ENCODE measurements at places on chromosomes 12 and 14.
A peak's percentile ranks its signal among the peaks of the same experiment; 100 is the strongest.

- ATAC-seq, result no peak
Observed at GRCh38 chr14:65100922-65101541, 1.3 kb downstream of the MAX start.

DNA sequence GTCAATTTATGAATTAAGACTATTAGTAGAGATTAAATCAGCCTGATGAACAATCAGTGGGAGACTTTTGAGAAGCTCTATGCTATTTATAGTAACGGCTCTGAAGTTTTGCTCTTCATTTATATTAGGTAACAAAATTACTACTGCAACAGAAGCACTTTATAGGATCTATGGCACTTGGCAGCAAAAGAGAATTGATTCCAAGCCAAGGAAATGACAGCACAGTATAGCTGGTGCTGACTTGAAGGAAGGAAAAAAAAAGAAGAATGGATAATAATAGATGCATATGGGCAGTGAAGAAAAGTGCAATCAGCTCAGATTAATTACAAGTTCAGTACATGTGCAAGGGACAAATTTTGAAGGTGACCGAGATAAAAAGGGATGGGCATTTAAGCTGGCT, 228.2 kb upstream of the PPFIA2 start:
- no peak for ATAC-seq

DNA sequence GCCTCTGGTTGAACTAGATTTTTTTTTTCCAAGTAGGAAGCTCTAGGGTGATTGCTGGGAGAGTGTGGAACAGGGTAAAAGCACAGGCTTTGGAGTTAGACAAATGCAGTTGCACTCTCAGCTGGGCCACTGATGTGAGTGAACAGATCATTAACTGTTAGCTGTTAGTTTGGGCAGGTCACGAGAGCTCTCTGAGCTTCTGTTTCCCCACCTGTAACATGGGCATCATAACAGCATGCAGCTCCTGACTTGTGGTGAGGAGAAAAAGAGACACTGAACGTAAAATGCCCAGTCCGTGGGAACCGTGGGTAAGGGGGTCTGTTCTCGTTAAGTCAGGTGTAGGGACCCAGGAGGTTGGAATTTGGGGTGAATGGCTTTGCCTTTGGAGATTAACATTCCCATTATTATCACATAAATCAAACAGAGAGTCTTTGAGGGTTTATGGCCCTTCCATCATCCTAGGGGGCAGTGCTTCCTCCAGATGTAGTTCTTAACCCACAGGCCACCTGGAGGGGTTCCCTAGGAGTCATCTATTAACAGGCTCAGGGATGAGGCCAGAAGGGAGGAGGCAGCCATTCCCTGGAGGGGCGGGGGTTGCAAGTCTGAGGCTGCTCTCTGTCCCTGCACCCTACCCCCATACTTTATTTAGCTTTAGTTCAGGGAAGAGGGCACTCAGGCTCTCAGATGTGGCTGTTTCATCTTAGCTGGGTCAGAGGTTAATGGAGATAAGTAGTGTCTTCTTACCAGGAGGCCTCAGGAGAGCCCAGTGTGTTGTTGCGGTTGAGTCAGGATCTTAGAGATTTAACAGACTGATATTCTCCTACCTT, 135.2 kb downstream of the DACT1 start:
- ATAC-seq, result no peak

GRCh38 chr14:36931791-36932190, 240.6 kb downstream of the SLC25A21 start:
- ATAC-seq, result no peak

DNA sequence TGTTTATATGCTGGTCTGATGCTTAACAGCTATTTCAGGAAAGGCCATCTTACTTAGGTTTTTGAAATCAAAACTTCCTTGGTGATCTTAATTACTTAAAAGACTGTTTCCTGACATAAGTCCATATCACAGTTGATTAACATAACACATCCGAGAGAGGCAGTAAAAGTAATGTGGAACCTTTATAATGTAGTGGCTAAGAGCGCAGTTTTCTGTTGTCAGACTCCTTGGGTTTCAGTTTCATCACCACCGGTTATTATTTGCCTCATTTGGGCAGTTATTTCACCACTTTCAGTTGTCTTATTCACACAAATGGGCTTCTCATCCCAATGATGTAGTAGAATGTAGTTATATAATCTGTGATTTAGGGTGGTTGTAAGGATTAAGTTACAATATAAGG, 30.9 kb downstream of the TBC1D15 start:
- ATAC-seq, result no peak

GRCh38 chr12:91601054-91601453, 418.4 kb upstream of the DCN start:
- no peak for ATAC-seq

DNA sequence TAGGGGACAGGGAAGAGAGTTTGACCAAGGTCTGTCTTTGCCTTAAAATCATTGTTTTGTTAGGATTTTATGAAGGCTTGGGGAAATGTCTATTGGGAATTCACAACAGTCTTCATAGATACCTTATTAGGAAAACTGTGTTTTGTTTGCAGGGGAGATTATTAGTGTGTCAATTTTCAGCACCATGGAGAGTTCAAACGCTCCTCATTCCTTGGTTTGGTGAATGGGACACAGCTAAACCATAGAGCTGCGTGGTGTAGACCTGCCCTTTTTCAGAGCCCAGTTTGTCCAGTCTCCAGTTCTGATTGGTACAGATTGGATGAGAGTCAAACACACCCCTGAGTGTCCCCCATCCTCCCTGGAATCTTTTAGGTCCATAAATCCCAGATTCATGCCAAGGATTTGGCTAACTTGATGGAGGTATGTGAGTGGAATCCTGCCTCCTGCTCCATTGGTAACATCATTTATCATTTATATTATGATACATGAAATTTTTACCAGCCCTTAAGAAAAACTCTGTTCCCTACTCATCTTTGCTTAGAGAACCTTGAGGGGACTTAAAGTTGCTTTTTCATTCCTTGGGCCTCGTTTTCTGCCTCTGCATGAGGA, 12.0 kb downstream of the NGDN start:
- ATAC-seq, result no peak

GRCh38 chr12:130132831-130133511, 29.3 kb upstream of the FZD10 start:
- ATAC-seq, result peak; percentile 62

DNA sequence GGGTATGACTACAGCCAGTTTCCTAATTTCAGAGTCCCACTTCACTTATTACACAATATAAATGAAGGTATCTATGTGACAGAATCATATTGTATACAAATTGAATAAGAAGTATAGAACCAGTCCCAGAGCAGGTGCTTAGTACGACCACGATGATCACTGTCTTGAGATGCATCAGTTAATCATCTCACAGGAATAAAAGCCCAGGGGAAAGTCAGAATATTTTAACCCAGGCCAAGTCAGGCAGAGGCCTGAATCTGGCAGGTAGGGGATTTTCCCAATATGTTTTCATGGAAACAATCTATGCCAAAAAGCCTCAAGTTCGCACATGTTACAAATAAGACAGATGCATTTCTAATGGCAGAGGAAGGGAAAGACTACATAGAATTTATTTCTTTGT, 758.4 kb downstream of the BCL11B start:
- ATAC-seq, result no peak

DNA sequence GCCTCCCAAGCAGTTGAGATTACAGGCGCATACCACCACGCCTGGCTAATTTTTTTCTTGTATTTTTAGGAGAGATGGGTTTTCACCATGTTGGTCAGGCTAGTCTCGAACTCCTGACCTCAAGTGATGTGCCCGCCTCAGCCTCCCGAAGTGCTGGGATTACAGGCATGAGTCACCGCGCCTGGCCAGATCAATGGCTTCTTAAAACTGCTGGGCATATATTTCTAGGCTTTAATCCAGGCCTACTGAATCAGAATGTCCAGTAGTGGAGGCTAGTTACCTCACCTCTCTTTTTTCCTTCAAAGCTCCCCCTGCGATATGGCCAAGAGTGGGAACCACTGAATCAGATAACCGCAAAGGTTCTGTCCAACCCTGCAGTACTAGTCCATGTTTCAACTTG, 17.1 kb downstream of the POU6F1 start:
- no peak for ATAC-seq

DNA sequence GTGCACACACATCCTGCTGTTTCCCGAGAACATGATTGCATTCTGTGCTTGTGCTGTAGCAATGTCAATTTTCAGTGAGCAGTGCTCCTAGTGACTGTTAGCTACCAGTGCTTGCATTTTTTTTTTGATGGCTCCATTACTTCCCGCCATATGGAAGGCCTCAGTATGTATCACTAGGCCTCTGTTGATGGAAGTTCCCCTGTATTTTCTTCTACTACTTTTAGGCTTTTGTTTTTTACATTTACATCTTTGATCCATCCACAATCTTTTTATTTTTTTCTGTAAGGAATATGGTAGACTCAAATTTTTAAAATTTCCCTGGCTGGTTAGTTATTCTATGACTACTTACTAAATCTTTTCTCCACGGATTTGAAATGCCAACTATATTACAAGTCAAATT, 49.1 kb downstream of the ZNF664 start:
- no peak for ATAC-seq

DNA sequence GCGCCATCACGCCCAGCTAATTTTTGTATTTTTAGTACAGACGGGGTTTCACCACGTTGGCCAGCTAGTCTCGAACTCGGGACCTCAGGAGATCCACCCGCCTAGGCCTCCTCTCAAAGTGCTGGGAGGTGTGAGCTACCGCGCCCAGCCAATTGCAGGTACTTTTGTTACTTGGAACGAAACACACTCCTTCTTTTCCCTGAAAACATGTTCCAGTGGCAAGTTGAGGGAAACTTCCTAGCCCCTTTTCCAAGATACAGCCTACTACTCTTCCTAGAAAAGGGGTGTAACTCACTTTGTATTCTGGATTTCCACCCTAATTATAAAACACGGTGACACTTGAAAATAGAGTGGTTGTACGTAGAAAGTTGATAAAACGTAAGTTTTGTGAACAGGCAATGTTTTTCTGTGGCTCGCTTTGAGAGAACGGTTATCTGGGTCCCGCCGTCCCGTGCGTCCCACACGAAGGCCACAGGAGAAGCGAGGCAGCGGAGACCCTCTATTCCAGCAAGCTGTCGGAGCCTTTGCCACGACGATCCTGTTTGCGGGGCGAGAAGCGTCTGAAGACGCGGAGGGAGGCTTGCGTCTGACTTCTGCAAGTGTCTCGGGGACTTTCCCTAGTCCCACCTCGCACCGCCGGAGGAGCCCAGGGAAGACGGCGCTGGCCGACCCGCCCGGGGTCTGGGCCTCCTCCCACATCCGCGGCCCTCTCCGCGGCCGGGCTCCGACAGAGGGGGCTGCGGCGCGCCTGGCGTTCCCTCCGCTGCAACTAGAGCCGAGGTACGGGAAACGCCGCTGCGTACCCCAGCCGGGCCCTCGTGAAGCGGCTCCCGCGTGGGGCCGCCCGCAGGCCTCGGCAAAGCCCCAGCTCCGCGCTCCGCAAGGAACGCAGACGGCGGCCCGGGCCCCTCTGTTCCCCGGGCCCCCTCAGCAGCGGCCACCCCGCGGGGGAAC, 745 bp downstream of the CDCA4 start:
- ATAC-seq, result peak; percentile 3

DNA sequence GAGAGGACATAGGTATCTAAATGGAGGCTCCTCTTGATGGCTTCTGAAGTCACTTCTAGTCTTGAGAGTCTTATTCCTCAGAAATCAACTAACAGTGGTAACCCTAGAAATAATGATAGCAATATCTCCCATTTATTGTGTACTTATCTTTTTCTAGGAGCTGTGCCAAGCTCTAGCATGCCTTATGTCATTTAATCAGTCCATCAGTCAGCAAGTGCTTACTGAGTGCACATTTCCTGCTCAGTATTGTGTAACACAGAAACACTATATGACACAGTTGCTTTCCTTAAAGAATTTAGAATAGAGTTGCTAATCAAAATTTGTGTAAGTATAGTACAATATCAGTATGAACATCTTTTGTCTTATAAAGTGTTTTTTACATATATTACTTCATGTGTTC, 36.6 kb downstream of the KRT76 start:
- ATAC-seq, result peak; percentile 62

GRCh38 chr12:111686574-111687105, 787 bp downstream of the ACAD10 start:
- ATAC-seq, result no peak

GRCh38 chr12:54138219-54138618, 50.6 kb downstream of the SMUG1 start:
- ATAC-seq, result peak; percentile 17

DNA sequence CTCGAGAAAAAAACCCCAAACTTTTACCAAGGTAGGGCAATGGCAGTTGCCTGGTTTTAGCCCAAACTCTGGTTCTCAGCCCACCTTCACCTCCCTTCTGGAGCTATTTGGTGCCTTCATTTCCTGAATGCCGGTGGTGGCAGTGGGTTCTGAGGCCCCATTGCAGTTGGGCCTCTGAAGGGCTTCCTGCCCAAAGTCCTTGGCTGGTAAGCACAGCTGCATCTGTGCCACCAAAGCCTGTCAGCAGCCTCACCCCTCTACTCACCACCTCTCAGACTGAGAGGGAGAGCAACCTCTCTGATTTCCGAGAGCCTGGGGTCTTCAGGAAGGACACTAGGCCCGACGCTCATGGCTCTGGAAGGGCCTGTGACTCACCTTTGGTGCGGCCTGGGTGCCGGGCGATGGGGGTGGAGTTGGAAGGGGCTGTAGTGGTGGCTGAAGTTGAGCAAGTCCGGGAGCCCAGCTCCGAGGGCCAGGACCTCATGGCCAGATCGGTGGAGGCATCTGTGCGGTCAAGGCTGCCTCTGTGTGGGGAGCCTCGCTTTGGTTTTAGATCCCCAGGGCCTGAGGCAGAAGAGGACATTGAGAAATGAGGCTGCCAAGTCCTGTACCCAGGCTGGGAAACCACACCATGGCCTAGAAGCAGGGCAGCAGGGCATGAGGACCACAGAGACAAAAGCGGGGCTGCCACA, 38.6 kb upstream of the GPR68 start:
- no peak for ATAC-seq

GRCh38 chr12:113875691-113876090, 90.4 kb downstream of the RBM19 start:
- no peak for ATAC-seq

GRCh38 chr12:109763201-109763841, 49.7 kb downstream of the FAM222A start:
- peak; percentile 88 for ATAC-seq

DNA sequence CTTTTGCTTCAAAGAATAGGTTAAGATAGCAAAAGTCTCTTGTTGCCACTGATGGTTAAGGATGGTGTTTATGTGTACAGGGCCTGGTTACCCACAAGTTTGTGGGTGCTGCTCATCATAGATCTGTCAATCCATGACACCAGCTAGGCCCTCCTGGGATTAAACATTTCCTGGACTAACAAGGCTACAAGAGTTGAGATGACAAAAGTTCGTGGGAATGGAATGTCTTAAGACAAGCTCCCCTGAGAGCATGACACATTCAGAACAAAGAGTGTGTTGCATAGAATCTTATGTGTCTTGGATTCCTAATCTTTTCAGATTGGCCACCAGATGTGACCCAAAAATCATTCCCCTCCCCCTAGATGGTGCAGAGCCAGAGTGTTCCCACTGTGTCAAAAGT, 592.5 kb upstream of the USP15 start:
- no peak for ATAC-seq

GRCh38 chr12:50022903-50023302, 2.4 kb downstream of the RACGAP1 start:
- no peak for ATAC-seq

DNA sequence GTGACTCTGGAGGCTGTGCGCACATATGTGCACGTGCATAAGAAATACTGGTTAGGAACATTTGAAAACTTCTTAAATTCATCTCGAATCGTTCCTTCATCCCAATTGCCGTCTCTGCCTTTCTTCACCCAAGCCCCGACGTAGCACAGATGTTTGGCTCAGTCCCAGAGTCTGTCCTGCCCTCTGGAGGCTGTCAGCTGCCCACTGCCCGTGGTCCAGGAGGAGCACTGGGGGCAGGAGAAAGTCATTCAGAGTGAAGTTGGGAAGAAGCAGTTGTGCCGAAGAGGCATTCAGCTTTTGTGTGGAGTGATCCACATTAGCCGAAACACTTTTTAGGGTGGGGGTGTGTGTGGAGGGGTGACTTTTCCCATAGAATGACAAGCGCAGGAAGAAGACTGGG, 124.9 kb downstream of the TSPAN9 start:
- no peak for ATAC-seq

Data from esophagus mucosa (tissue), 1 donor.